Dermis lymphatic vessel endothelial cell (primary cell): ENCODE measurements at places on chromosomes 5 and 9. TPM values are rescaled to one million over a fixed set of nuclear protein-coding genes. Genes with fewer than 3 reads are reported as not detected.

The C6 gene
- not detected in 2 replicates for total RNA-seq

The GLIPR2 gene
- 80.9 and 112 TPM in 2 replicates for total RNA-seq

The CDH9 gene
- total RNA-seq = not detected in 2 replicates

The LHX3 gene
- total RNA-seq = not detected in 2 replicates

The IFNA21 gene
- not detected in 2 replicates for total RNA-seq

The TMC1 gene
- total RNA-seq = 0.22 and 0.34 TPM in 2 replicates

The CKMT2 gene
- total RNA-seq = 0.54 and 0.69 TPM in 2 replicates

The FOXD4L6 gene
- total RNA-seq = under 0.01 TPM in 1 of 2 replicates, not detected in the other

The SPINK7 gene
- not detected in 2 replicates for total RNA-seq

The GFPT2 gene
- total RNA-seq = 0.34 and 1.2 TPM in 2 replicates

The TMEM252 gene
- 0.11 TPM in 1 of 2 replicates, not detected in the other for total RNA-seq

The IL3 gene
- total RNA-seq = not detected in 2 replicates

The LRRC19 gene
- not detected in 2 replicates for total RNA-seq

The ANKRD18B gene
- under 0.01 TPM in 1 of 2 replicates, not detected in the other for total RNA-seq

The STOML2 gene
- 159 and 192 TPM in 2 replicates for total RNA-seq
